Activated CD4-positive, alpha-beta T cell treated with anti-CD3 and anti-CD28 coated beads, Interleukin-2, Interleukin-4, amounts not matched to agents 100 ng/mL and 50 ng/mL, durations not matched to agents 16 hours and 8 hours (primary cell): ENCODE measurements at places on chromosomes 3 and 15.

DNA sequence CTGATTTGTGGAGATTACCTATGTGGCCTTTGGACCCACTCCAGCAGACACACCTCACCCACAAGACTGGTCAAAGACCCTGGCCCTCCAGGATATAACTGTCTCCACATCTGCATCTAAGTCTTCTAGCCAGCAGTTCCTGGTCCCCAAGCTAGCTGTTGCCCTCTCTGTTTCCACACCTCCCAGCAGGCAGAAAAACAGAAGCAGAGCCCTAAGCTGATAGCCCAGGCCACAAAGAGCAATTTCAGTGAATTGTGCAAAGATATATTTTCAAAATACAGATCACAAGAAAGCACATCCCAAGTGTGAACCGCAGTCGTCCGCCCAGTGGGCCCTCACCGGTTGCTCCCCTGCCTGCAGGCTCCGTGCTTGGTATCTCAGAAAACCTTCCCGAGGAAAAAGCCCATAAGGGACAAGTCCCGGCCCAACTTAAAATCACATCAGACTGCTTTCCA is 2.6 kb downstream of the TNIK start:
- DNase-seq = peak; percentile 9

DNA sequence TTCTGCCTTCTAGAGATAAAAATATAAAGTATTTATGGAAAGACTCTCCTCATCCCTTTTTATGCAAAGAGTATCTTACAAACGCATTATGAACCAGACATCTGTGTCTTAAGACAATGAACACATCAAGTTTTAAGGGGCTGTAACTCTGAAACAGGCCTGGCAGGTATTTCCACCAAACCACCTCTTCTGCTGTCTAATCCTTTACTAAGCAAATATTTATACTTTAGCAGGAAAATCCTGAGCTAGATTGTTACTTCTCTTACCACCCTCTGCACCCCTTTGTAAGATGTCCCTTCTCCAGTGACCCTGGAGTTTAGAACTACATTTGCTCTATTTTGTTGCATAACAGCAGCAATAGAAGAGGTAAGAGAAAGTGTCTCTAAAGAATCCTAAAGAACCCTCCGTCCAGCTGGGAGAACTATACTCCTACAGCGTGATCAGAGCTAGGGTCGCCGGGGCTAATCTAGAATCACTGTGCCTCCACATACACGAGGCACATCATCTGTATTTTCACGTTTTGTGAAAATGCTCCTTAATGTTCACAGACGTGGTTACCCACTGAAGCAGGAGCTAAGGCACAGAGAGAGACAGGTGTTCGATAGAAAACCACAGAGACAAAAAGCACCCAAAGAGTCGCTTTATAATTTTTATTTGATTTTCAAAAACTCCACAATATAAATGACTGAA is 129.6 kb downstream of the FOXP1 start:
- DNase-seq = no peak

DNA sequence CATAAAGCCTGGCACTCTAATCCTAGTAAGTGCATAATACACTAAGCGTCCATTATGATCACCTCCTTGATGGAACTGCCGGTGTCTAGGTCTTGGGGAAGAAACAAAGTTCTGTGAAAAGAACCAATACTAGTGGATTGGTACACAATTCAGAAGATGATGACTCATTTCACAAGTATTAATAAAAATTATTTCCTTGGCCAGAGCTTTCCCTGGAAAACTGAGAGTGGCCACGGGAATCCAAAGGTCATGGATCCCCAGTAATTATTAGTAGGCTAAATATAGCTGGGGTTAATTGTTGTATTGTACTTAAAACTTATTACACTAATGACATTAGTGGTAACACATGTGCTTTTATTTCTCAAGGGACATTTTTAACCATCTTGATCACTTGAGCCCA is 808.0 kb upstream of the NR2F2 start:
- DNase-seq = no peak

DNA sequence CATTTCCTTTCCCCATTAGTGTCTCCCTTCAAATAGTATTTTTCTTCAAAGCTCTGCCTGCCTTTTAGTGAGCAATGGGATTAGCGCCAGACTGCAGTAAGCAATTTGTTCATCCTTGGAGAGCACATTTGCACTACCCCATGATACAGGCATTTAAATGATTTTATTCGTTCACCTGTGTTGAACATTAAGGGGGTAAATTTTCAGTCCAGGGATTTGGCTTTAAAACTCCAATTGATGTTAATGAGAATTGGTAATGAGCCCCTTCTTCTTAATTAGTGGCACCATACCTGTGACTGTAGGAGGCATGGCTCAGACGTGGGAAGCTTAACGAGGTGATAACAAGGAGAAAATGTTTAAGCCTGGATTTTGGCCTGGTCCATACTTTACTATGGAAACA is 161.4 kb upstream of the NANOGP8 start:
- no peak for DNase-seq

- no peak for DNase-seq
Measured at GRCh38 chr3:13533885-13534301, 15.0 kb upstream of the FBLN2 start.
